Stimulated activated CD4-positive, alpha-beta T cell treated with anti-CD3 and anti-CD28 coated beads, Interleukin-12 subunit alpha, Interleukin-12 subunit beta, amount 100 ng/mL, for 24 hours (primary cell): ENCODE measurements at places on chromosomes 7 and 10.

GRCh38 chr10:14349081-14349480 is 18.4 kb upstream of the FRMD4A start:
- DNase-seq, result no peak

DNA sequence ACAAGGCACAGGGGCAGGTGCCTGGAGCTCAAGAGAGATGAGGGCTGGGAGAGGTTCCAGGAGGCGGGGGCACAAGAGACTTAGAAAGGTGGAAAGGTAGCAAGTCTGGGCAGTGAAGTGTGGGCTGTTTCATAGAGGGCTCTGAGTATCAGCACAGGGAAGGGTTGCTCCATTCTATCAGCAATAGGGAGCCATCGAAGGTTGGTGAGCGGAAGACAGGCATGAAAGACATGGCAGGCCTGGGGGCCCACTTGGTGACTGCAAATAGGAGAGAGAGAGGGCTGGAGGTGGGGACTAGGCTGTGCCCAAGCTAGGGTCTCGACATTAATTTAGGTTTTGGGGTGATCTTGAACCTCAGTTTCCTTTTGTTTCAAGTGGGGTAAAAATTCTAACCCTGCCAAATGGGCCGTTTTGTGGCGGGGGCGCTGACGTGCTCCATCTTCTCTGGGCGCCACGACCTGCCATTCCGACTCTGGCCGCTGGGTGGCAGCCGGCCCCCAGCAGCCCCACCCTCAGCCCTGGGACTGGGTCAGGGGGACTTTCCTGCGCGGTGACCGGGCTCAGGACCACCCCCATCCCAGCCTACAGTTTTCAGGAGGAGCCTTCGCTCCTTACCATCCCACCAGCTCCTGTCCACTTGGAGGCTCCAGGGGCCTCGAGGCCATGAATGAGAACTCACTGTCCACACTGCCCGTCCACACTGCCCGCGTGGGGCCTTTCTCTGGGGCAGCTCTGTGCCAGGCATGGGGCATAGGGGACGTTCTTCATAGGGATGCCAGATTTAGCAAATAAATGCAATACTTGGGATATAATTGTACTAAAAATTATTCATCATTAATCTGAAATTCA is 37.2 kb upstream of the PCBD1 start:
- peak; percentile 51 for DNase-seq

DNA sequence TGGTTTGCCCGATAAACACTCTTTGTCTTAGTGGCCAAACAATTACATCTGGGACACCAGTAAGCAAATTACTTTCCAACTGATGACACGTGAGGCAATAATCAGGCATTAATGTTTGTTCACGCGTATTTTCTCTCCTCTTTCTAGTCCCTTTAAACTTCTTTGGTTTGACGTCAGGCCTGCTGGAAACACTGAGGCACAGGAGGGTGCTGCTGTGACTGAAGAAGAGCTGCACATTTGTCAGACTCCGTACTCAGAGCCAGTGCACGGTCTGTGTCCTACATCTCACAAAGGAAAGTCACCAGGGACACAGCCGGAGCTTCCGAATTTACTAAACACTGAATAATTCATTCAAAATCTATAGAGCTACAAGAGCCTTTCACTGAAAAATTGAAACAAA is 57.6 kb upstream of the ANAPC16 start:
- DNase-seq, result no peak

- DNase-seq, result no peak
These were observed 697 bp upstream of the SNX13 start for GRCh38 chr7:17940951-17941431.

DNA sequence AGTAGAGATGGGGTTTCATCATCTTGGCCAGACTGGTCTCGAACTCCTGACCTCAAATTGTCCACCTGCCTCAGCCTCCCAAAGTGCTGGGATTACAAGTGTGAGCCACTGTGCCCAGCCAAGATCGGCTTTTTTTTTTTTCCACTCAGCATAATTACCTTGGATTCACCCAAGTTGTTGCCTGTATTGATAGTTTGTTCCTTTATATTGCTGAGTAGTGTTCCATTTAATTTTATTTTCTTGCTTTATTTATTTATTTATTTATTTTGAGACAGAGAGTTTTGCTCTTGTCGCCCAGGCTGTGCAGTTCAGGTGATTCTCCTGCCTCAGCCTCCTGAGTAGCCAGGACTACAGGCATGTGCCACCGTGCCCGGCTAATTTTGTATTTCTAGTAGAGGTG is 21.3 kb downstream of the KMT2E start:
- no peak for DNase-seq

- DNase-seq, result no peak
These were observed 67.0 kb downstream of the WDR37 start for GRCh38 chr10:1123198-1123597.

DNA sequence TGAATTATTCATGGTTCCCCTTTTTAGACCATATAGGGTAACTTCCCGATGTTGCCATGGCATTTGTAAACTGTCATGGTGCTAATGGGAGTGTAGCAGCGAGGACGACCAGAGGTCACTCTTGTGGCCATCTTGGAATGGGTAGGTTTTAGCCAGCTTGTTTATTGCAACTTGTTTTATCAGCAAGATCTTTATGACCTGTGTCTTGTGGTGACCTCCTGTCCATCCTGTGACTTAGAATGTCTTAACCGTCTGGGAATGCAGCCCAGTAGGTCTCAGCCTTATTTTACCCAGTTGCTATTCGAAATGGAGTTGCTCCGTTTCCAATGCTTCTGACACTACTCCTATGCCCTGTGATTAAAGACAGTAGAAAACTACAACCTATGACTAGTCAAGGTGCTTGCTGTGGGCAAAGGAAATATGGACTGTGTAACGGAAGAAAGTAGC is 18.8 kb upstream of the PAXIP1 start:
- no peak for DNase-seq

GRCh38 chr7:145156834-145157233 is 321.0 kb upstream of the TPK1 start:
- DNase-seq, result no peak

DNA sequence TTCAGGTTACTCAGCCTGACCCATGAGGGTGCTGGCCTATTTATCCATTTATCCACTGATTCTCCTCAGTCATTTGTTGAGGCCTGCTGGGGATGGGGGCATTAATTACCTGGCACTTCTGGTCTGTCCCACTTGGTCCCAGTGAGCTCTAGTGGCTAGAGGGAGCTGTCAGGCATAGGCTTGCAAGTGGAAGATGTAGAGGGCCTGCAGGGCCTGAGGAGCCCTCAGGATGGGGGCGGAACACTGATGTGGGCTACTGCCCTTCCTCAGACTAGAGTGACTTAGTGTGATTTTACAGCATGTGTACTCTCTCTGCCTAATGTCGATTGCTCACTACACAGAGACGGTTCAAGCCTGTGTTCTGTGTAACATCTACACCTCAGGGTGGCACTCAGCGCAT is 45.3 kb downstream of the TMEM178B start:
- no peak for DNase-seq

DNA sequence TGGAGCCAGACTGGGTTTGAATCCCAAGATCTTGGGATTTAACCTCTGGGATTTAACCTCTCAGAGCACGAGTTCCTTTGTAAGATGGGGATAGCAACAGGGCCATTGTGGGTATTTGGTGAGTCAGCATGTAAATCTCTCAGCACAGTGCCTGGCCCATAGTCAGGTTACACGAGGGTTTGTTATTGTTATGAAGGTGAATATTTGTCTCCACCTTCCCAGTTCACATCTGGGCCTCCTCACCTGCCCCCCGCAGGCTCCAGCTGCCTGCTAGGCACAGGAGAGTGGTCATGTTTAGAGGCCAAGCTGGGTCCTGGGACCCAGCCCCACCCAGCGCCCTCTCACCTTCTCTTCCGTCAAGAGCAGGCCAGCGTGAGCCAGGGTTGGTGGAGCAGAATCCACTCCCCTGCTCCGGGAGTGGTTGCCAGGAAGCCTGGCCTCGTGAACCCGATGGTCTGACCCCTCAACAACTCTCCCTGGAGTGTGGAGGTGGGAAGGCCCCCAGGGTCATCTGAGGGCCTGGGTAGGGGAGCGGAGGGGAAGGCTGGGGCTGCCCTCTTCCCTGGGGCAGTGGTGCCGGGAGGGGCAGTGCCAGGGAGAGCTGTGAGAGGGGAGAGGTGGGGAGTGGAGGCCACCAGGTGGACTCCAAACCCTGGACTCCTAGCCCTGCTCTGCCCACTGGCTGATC is 26.0 kb downstream of the FAM241B start:
- no peak for DNase-seq

- no peak for DNase-seq
These were observed 52.5 kb downstream of the NPY start for GRCh38 chr7:24336461-24336860.

GRCh38 chr10:17576768-17577167 is 40.4 kb downstream of the HACD1 start:
- DNase-seq, result no peak

DNA sequence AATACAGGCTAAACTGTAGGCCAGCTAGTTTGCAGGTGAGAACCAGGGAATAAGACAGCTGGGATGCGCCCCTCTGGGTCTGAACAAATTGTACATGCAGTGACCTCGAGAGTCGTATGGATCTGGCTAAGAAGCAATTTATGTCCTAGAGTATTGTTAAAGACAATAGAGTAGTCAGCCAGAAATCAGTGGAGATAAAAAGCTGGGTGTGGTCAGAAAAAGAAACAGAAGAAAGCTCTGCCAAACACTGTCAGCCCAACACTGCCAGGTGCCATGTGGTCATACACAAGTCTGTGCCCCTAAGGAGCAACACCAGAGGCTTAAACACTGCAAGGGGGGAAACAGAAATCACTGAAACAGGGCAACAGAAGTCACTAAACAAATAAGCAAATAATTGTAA is 62.2 kb downstream of the CNOT4 start:
- no peak for DNase-seq

DNA sequence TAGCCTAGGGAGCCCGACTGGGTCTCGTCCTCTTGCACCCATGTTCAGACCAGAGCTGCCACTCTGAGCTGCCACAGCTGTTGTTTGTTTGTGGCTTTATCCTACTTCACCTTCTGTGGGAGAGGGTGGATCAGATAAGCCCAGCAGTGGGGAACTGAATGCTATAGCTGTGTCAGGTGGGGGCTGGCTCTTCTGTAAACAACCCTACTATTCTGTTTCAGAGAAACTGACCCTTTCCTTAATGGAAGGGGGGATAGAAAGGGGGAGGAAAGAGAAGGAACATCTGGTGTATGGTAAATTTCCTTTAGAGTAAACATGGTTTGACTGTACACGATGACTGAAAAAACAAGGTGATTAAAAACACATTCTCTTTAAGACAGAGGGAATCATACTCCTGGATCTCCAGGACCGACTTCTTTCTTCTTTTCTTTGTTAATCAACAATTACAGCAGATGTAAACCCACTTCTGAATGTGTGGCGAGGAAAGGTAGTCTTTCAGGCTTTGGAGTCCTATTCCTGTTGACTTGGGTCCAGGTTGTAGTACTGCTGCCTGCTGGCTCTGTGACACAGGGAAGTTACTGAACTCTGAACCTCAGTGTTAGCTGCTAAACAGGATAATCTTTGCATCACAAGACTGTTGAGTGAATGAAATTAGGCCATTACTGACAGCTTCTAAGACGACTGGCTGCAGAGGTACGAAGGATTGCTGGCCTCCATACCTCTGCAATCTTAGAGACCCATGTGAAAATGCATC is 6.0 kb downstream of the PRXL2A start:
- DNase-seq, result no peak

DNA sequence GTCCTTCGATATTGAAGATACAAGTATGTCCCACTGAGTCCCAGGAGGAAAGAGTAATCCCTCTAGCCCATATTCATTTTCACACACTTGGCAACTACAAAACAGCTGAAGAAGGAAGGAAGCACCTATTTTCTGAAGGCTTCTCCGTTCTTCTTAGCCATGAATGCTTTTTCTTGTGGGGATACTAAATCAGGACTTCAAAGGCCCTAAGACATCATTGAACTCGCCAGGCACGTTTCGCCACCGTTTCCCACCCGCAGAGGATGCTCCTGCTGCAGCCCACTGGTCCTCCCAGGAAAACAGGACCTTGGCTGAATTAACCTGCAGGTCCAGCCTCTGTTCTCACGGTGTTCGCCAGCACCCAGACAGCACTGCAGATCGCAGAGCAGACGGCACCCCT is 561.5 kb downstream of the DNAJB6 start:
- no peak for DNase-seq

GRCh38 chr10:4202938-4203337 is 417.9 kb upstream of the KLF6 start:
- no peak for DNase-seq

- no peak for DNase-seq
These were observed 155.2 kb upstream of the GNAI1 start for GRCh38 chr7:79979437-79979836.

DNA sequence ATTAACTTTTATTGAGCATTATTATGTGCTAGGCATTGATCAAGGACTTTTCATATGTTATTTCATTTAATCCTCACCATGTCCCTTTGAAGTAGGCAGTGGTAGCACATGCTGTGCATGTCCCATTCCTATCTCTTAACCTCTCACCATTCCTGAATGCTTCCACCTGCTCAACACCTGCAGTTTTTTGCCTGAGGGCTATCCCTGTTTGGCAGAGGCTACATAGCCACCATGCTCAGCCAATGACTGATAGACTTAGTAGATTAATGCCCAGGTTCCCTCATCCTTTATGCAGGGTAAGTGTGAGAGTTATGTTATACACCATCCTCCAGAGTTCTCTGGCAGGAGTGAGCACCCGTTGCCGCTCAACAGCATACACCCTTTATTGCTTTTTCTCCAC is 387.8 kb downstream of the BBS9 start:
- DNase-seq, result no peak

DNA sequence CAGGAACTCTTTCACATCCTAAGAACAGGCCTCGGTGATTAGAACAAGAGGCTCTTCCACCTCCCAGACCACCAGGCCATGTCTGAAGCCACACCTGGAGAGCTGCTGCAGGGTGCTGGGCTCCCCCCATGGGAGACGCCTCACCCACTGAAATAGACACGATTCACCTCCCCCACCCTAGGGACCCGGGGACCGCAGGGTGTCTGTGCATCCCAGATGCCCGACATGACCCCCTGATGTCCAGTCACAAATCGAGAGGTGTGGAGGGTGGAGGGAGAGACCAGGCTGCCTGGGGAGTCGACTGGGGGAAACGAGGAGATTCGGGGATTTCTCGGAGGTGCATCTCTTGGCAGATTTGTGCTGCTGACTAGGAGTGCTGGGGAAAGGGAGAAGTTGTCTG is 31.0 kb downstream of the CNPY1 start:
- DNase-seq, result no peak

GRCh38 chr10:63767138-63767801 is 246.1 kb downstream of the REEP3 start:
- DNase-seq, result no peak

DNA sequence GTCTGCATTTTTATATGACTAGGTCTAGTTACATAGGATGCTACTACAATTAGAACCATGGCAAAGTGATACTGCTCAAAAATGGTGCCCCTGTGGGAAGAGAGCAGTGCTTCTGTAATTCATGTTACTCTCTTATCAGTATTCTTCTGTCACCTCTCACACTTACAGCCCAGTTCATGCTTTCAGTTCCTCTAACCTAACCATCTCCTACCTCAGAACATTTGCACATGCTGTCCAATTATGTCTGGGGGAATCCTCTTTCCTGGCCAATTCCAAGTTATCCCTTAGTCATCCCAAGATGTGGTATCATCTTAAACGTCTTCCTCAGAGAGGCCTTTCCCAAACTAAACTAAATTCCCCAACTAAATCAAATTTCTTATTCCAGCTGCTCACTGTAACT is 190.2 kb downstream of the RELN start:
- DNase-seq, result no peak

- no peak for DNase-seq
These were observed 22.9 kb downstream of the ASB13 start for GRCh38 chr10:5643346-5644067.
